Caki2 (cell line): ENCODE measurements at places on chromosomes 5 and 9.

DNA sequence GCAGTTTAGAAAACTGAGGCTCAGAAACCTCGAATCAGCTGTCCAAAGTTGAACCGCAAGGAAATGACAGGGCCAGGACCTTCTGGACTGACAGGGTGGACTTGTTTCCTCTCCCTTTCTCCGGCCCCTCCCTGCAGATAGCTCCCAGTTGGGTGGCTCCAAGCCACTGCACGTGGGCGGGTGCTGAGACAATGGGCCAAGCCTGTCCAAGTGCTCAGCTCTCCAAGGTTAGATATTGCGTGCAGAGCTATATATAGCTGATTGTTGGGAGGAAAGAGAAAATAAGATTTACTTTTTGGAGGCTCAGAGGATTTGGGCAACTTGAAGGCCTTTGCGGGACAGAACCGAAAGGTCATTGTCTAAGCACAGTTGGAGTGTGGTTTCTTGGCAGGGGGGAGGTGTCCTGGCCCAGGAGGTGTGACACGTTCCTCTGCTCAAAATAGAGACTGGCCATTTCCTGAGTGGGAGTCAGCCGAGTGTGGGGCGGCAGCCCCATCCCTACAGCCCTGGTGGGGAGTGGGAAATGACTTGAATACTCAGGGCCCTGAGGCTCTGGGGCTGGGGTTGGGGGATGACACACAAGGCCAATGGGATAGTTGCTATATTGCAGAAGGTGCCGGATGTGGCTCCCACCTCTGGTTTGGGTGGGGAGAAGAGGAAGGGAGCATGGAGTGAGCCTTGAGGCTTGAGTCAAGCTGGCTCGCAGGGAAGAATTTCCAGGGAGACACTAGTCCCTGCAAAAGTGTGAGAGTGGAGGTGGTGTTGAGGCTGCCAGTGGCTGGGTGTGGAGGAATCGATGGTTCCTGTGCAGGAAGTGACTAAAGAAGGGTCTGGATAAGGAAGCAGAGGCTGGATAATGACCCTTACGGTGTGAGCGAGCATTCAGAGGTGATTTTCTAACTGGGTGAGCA, 44.4 kb upstream of the SMAD5 start:
- DNase-seq = no peak

- peak; percentile 40 for DNase-seq
These were observed at the start of gene DRD1 for GRCh38 chr5:175444060-175444904. Gene DRD1, minus strand, starts transcription at chr5:175444182. Its CDS starts 1,083 bp downstream, at chr5:175443099.

DNA sequence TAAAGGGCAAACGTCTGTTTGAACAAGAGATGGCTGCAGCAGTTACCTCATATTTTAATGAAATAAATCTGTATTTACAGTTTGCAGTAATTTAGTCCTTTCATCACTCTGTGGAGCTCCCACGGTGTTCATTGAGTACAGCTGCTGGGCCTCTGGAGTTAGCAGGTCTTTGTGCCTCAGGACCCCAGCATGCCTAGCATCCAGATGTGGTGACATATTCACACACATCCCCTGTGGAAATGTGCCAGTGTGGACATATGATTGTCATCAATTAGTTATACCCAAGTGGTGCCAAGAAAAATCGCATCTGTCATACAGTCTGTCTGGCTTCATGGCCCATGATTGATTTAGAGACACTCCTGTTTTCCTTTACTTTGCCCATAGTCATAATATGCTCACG, 77.3 kb downstream of the NNT start:
- DNase-seq = no peak

DNA sequence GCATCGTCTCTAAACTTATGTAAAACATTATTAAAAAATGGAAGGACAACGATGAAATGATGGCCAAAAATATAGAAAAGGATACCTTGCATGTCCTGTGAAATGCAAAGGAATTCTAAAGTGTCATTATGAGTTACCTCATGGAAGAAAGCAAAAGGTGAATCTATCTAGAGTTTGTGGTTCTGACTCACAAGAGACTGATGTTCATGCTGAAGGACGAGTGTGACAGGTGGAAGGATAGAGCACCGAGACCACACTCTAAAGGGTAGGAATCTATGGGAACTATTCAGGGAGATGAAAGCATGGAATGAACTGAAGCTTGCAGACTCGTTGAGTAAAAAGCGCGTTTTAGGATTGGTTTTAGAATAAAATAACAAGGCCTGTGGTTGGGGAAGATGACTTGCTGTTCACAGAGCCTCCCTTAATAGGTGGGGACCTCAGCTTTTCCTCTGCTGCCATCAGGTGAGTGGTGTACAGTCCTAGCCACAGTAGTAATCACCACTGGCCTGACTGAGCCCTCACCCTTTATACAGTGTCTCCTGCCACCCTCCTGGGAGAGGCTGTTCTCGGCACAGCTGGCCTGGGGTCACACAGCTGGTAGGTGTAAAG, 11.2 kb downstream of the TENT4A start:
- DNase-seq = no peak

- DNase-seq = no peak
These were observed 133.7 kb downstream of the GABRB2 start for GRCh38 chr5:161412792-161413191.

GRCh38 chr5:66877843-66878242, 281.6 kb downstream of the MAST4 start:
- DNase-seq = peak; percentile 14

GRCh38 chr5:54703565-54704255, 186.2 kb downstream of the SNX18 start:
- DNase-seq = no peak

DNA sequence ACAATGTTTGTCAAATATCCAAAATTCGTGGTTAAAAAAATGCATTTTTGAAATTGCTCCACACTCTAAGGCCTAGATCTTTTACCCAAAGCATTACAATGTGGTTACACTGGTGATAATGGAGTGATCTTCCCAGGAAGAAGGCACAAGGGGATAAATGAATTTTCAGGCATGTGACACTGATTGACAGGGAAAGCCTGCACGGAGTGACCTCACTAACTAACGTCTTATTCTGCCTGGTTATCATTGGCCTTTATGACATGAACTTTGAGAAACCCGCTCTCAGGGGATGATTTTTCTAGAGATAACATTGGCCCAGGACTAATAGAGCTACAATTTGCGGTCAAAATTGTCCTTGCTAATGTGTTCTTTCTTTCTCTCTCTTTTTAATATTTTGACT, 137.6 kb downstream of the PRKACG start:
- no peak for DNase-seq

DNA sequence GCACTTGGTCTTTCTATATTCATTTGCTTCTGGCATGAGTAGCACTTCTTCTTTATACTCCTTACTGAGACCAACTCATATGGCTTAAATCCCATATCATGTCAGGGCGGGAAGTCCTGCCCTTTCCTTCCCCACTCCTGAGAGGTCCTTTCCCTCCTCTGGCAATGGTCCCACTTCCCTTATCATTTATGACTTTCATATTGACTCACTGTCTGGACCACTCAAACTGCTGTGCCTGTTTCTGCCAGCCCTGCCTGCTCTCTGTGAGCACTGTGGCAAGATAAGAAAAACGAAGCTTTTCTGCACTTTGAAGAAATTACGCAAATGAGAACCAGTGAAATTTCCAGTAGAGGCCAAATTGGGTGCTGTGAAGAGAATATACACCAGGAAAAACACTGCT, 58.1 kb downstream of the ZNF474 start:
- DNase-seq = no peak

- DNase-seq = no peak
These were observed 35.7 kb downstream of the SLC1A3 start for GRCh38 chr5:36642089-36642488.

DNA sequence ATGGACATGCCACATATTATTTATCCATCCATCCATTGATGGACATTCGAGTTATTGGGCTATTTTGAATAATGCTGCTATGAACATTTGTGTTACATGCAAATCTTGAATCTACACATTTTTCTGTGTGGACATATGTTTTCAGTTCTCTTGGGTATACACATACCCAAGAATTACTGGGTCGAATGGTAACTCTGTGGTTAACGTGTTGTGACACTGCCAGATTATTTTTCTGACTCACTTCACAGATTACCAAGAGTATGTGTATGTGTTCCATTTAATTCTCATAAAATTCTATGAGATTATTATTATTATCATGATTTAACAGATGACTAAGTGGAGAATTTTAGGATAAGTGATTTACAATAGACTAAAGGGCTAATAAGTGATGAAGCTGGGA, 26.7 kb downstream of the CYFIP2 start:
- DNase-seq = no peak

- no peak for DNase-seq
These were observed 857 bp downstream of the ADAM19 start for GRCh38 chr5:157574456-157575380.

DNA sequence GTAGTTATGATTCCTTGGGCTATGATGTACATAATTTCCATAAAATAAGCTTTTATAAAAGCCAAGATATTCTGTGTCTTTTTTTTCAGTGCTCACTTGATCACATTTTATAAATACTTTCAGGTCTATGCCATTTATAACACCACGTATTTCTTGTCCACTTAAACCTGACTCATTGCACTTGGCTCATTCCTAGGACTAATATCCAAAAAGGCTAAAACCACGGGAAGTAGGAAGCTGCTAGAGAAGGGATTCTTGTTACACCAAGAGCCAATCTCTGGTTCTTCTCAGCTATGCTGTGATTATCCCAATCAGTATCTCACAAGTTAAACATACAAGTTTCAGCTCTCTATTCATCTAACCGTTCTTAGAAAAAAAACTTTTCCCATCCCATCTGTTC, 80.4 kb upstream of the CDH6 start:
- DNase-seq = no peak

DNA sequence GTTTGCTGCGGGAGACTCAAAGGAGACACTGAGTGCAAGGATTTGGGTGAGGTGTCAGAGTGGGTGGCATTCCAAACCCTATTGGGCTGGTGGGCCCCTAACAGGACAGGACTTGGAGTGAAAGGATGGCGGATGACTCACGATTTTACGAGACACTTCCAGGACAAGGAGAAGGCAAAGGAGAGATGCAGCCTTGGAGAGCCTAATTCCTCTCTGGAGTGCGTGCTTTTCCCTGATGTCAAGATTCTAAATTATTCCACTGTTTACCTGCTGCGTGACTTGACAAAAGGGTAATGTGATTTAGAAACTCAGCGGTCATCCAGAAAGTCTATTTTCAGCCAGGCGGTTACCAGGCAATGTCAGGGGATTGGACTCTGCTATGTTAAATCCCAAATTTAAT, 41.6 kb upstream of the CD180 start:
- no peak for DNase-seq

- DNase-seq = no peak
These were observed 80.2 kb downstream of the DOCK2 start for GRCh38 chr5:169717288-169717687.

- DNase-seq = peak; percentile 23
These were observed 72.4 kb upstream of the FBXW11 start for GRCh38 chr5:172078726-172079345.

DNA sequence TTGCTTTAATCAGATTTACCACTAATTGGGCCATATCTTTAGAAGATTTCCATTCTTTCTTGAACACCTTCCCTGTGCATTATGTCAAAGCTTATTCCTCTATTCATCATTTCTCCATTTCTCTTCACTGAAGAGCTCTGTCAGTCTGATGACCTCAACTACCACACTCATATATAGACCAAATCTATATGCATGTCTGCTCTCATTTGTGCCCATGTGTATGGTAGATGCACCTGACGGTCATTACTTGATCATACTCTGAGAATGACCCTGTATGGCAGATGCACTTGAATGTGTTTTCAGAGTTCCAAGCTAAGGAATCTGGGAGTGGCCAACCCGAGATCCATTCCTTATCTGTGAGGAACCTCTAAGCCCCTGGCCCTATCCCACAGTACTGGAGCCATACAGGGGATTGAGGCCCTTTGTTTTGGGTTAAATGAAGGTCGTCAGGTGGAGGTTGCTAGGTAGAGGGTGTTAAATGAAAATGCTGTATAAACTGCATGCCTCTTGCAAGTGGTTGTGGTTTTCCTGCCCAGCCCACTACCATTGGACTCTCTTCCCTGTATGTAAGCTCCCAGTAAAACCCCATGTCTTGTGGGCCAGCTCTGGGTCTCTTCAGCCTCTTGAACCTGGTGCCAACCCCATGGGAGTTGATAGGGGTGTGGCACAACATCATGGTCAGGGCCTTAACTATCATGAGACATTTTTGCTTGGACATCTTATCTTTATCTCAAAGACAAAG, 229.5 kb downstream of the KIAA0825 start:
- DNase-seq = no peak

DNA sequence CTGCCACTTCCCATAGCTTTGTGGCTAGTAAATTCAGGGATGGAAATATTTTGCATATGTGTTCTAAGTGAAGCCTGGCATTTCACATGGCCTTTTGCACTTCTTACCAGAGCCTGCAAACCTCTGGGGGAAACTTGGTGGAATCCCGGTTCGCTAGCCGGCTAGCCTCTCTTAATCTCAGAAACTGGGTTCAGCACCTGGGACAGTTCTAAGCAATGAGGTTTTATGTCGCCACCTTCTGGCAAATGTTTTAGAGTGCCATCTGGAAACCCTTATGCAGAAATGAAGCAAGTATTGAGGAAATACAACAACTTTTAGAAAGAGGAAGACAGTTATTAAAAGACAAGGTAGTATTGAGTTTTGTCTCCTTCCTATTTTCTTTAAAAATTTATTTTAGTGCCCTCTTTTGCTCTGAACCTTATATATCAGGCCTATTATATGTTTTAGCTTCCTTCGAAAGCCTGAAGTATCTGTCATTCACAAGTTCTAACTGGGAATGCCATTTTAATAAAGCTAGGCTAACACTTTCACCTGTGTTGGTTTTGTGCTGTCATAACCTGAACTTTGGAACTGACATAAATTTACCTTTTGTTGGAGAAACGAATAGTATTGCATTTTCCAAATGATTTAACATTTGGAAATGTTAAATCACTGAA, 963 bp upstream of the HTR1A start:
- DNase-seq = peak; percentile 48

DNA sequence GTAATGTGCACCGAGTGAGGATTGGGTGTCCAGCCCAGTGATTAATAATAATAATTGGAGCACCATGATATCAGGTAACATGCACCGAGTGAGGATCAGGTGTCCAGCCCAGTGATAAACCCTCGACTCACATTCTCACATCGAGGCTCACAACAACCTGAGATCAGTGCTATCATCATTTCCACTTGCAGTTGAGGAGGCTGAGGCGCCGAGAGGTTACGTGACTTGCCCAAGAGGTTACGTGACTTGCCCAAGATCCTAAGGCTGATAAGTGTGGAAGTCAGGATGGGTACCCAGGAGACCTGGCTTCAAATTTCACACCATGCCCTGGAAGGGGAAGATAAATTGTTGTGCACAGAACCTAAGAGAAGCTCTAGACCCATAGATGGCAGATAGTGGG, 189.4 kb downstream of the MED10 start:
- no peak for DNase-seq

GRCh38 chr9:130232899-130233586, 32.5 kb upstream of the HMCN2 start:
- DNase-seq = no peak

DNA sequence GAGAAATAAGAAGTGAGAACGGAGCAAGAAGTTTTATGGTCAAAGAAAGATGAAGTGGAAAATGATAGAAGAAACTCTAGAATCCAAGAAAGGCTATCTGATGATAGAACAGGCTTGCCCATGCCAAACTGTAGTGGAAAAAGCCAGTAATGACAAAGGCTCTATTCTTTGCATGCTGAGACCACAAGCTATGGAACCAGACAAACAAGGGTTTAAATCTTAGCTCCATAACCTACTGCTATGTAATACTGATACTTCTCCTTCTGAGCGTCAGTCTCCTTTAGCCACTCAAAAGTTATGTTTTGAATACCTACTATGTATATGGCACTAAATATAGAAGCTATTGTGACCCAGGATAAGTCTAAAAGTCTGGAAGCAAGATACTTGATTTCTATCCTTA, 51.2 kb upstream of the TRIM32 start:
- DNase-seq = no peak
